CD4-positive, alpha-beta T cell treated with Interleukin-6 for 4 hours (primary cell): ENCODE measurements at places on chromosomes 2 and 18.

GRCh38 chr2:62014102-62014501 lies 108.6 kb downstream of the COMMD1 start:
- no peak for DNase-seq

- no peak for DNase-seq
Observed at GRCh38 chr2:42293019-42293418, 68.0 kb downstream of the COX7A2L start.

DNA sequence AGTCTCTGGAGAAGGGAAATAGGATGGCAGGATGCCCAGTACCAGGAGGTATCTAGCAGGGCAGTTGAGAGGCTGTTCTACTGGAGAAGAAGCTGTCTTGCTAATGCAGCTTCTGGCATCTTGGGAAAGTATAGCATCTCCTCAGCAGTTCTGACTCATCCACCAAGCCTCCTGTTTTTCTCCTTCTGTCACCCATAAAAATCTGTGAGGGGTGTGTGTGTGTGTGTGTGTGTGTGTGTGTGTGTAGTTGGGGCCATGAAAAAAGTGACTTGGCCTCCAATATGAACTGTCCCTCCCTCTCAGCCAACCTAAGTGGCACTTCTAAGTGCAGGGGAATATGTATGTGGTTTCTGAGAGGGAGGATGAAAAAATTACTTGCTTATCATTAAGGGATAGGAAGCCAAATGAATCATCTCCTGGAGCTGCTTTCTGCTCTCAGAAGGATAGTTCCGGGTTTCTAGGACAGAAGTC lies 83.9 kb downstream of the CBLN2 start:
- DNase-seq: no peak

DNA sequence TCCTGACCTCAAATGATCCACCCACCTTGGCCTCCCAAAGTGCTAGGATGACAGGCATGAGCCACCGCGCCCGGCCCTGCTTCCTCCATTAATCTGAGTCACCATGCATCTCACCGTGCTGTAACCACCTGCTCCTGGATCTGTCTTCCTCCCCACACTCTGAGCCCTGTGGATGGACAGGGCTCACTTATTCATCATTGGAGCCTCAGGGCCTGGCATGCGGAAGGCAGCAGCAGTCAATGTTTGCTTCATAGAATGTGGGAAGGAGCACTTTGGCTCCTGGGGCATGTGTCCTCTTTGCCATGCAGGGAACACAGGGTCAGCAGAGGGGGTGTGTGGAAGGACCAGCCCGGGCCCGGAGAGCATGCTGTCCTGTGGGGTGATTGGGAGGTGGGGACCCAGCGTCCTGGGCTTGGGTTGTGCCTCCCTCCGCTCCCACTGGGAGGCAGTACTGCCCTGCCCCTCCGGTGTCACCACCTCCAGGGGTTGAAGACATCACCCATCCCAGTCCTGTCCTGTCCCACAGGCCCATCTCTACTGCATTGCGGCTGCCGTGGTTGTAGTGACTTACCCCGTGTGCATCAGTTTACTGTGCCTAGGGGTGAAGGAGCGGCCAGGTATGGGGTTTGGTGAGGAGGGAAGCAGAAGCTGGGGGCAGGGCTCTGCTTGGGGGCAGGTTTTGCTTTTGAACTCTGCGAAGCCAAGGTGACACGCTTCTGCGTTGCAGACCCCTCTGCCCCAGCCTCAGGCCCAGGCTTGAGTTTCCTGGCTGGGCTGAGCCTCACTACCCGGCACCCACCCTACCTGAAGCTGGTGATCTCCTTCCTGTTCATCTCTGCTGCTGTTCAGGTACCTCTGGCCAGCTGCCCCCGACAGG lies 11.5 kb downstream of the MFSD2B start:
- DNase-seq: no peak

GRCh38 chr2:200406379-200406778 lies 99.9 kb downstream of the SPATS2L start:
- DNase-seq: no peak

- no peak for DNase-seq
Observed at GRCh38 chr2:102018823-102019445, 27.2 kb downstream of the IL1R2 start.

DNA sequence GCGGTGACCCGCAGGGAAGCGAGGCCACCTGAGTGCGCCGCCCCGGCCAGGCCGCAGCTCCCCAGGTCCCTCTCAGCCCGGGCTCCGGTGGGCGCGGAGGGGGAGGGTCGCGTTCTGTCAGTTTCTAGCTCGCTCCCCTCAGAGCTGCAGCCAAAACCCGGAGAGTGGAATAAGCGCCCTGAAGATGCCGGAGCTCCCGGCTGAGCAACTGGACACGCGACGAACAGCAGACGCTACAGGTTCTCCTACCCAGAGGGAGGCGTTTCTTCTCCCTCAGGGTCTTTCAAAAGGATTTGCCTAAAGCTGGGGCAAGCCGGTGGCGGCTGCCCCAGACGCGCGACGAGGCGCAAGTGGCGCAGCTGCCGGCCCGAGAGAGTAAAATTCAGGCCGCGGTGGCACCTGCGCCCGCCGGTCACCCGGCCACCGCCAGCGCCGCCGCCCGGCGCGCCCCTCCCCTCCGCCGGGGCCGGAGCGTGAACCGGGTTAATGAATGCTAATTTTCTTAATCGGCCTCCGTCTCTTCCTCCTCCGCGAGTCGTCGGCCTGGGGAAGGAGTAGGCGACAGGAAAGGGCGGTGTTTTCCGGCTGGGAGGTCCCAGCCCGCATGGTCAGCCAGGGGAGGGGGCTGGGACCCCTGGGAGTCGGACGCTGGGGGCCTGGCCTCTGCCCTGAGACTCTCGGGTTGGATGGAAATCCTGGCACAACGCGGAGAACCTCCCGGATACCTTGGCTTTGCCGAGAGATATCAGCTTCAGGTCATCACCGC lies 845 bp upstream of the CDC42EP3 start:
- peak; percentile 64 for DNase-seq

DNA sequence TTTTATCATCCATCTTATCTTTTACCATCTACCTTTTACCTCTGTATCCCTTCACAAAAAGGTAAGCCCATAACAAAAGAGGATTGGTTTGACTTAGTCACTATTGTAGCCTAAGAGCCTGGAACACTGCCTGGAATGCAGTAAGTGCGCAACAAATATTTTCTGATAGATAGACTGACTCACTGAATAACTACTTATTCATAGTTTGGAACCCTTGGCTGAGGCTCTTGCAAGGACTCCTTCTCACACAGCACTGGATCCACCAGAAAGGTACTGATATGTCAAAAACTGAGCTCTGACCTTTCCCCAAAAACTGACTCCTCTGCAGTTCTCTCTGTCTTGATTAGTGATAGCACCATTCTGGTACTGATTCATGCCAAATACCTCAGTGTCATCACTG lies 426.7 kb downstream of the SETBP1 start:
- no peak for DNase-seq

DNA sequence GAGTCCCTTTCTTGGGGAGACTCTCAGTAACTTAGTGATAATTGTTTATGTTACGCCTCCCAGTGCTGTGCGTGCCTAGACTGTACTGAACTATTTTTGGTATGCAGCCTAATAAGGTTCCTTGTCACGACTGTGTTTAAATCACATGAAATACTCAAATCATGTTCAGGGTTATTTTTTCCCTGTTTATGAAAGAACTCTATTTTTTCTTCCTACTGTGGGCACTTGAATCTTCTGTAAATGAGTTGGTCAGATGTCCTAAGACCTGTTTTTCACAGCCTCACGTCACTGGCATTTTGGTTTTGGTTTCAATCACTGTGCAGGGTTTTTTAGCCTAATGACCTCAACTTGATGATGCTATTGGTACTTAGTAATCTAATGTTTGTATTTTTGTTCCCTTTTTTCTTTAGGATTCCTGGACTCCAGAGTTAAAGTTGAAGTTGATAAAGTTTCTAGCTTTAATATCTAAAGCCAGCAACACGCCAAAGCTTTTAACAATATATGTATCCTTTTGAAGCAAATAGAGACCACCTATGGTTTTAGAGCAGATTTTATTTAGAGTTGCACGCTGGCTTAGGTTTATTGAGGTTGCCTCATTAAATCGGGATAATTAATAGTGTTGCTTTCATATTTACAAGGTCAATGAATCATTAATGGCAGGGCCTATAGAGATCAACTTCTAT lies 24.0 kb downstream of the ARMC9 start:
- no peak for DNase-seq

DNA sequence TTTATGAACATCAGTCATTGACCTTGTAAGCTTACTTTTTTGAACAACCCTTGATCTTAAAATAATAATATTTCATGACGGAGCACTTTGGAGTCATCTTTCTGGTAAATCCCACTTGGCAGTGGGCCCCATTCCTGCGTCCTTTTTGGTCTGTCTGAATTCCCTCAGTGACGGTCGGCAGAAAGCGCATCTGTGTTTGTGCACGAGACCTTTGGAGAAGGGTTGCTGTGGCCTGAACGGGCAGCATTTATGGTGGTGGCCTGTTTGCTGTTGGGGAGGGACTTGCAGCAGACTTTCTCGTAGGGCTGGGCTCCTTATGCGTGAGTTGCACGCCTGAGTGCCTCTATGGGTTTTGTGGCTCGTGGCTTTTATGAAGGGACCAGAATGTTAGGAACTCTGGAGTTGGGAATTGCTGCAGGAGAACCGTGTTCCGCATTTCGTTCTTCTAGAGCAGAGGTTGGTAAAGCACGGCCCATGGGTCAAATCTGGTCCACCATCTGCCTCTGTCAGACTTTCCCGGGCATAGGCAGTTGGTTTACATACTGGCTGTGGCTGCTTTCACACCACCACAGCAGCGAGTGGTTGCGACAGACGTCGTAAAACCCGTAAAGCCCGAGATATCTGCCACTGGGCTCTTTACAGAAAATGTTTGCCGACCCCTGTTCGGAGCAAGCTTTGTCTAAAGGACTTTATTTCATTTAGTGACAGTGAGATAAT lies 30.8 kb downstream of the LPIN1 start:
- DNase-seq: no peak

GRCh38 chr2:23669413-23670244 lies 257.3 kb downstream of the ATAD2B start:
- DNase-seq: no peak

DNA sequence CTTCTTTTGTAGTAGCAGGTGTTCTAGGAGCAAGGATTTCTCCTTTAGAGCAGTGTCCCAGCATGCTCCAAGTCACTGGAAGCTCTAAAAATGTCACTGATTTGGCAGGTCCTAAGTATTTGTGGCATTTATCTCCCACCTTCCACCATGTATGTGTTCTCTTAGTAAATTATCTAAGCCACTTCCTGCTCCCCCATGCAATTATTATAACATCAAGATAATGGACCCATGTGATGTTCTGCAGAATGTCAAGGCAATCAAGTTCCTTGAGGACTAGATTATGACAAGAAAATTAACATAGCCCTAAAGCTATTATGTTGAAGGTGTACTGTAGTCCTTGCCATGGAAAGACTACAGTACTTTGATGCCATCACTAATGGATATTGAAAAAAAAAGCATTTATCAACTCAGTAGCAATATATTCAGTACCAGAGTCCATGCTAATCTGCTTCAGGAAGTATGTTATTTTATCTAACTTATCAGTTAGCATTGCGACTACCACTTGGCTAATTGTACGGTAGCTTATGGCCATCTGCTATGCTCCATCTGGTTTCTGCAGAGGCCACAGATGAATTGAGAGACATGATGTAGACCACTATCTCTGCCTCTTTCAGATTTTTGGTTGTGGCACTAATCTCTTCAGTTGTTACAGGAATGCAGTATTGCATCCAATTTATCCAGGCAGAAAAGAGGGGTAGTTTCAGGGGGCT lies 56.7 kb downstream of the GPR39 start:
- no peak for DNase-seq

GRCh38 chr2:237055386-237056100 lies 30.1 kb upstream of the COPS8 start:
- no peak for DNase-seq

- DNase-seq: no peak
Observed at GRCh38 chr2:8378016-8378810, 303.6 kb upstream of the ID2 start.

- no peak for DNase-seq
Observed at GRCh38 chr18:79812052-79812451, 14.3 kb downstream of the KCNG2 start.

DNA sequence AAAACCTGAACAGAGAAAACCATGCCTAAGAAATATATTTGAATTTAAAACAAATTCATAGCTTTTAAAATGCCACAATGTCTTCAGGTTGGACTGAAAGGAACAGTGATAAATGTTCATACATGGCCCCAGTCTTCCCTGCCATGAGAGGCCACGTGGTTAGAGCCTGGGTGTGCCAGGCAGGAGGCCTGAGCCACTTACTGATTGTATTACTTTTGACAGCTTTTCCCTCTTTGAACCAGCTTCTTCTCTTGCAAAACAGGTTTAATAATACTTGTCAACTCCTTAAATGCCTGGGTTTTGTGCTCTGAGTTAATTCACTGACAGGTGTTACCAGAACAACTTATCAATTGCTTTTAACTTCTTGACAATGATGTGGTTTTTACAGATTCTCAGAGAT lies 27.0 kb downstream of the RBKS start:
- DNase-seq: no peak
